ENCODE measurements at places on chromosomes 12 and 14. TPM values are rescaled to one million over a fixed set of nuclear protein-coding genes. Genes with fewer than 3 reads are reported as not detected.

- H3K27ac ChIP-seq = no peak overlapping the region
- DNase-seq = no peak
- peaks cover 12% of the 10 kb centered on the region for H3K36me3 ChIP-seq
- no peak overlapping the region for H3K4me3 ChIP-seq
Measured at GRCh38 chr14:89294060-89294459, 123.0 kb downstream of the FOXN3 start.

The CARMIL3 gene
- total RNA-seq = 1.1 TPM

The PKP2 gene
- not detected for total RNA-seq

- H3K27me3 ChIP-seq = no peaks in the 10 kb centered on the region
- no peaks in the 10 kb centered on the region for H3K4me1 ChIP-seq
- H3K4me3 ChIP-seq = no peak overlapping the region
- no peak overlapping the region for H3K27ac ChIP-seq
Measured at GRCh38 chr12:76375939-76376338, 27.7 kb upstream of the BBS10 start.

GRCh38 chr12:19048943-19049342, 80.6 kb upstream of the PLEKHA5 start:
- H3K4me1 ChIP-seq = no peaks in the 10 kb centered on the region
- no peaks in the 10 kb centered on the region for H3K36me3 ChIP-seq
- H3K4me3 ChIP-seq = no peak overlapping the region
- H3K27ac ChIP-seq = no peak overlapping the region
- H3K27me3 ChIP-seq = no peaks in the 10 kb centered on the region

DNA sequence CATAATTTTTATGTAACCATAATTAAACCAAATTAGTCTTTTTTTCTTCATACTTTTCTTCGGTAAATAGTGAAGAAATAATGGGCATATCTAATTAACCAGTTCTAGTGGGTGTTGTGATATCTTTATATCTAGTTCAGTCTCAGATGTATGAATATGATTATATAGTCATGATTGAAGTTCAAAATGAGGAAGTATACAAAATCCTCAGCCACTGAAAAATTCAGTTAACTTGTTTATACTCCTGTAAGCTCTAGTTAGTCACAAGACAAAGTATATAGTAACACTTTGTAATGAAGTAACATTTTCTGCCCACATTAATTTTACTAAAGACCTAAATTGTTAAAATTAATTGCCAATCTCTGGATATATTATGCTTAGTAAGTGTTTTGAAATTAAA, 46.5 kb downstream of the CAND1 start:
- H3K4me1 ChIP-seq = no peaks in the 10 kb centered on the region
- H3K4me3 ChIP-seq = no peak overlapping the region
- no peak for DNase-seq
- peaks cover 67% of the 10 kb centered on the region for H3K36me3 ChIP-seq
- H3K27me3 ChIP-seq = no peaks in the 10 kb centered on the region
- no peak overlapping the region for H3K27ac ChIP-seq

DNA sequence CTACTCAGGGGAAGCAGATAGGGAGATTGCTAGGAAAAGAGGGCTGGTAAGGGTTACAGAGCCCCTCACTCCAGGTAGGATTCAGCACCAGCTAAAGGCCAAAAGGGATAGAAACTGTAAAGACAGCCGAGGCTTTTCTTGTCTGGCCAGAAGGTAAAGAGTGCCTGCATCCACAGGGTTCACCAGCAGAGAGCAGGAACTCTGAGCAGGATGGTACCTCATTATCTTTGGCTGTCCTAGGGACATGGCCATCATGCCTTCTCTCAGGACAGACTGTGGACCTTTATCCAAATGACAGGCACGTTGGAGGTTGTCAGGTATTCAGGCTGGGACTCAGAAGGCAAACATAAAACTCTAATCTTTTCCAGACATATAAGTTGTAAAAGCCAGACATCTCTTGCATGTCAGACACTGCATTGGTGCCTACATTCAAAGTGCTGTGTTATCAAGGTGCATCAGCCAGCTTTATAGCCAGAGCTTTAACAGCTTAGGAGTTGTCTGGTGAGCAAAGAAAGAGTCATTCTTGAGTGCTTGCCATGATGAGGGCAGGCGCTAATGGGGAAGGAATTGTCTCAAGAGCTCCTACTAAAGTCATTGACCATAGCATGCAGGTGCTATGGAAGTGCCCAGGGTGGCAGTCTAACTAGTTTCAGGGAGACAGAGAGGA, 89.5 kb downstream of the PELI2 start:
- no peak for DNase-seq
- no peaks in the 10 kb centered on the region for H3K4me1 ChIP-seq
- no peaks in the 10 kb centered on the region for H3K27me3 ChIP-seq
- no peaks in the 10 kb centered on the region for H3K36me3 ChIP-seq

The CD4 gene
- total RNA-seq = 219 TPM

The OTOGL gene
- total RNA-seq = not detected

GRCh38 chr12:75784591-75784990, 247.0 kb downstream of the PHLDA1 start:
- no peak overlapping the region for H3K4me3 ChIP-seq
- DNase-seq = no peak
- no peaks in the 10 kb centered on the region for H3K4me1 ChIP-seq
- H3K36me3 ChIP-seq = no peaks in the 10 kb centered on the region

GRCh38 chr12:95896846-95897245, 38.1 kb downstream of the SNRPF start:
- peaks cover 6% of the 10 kb centered on the region for H3K27me3 ChIP-seq
- H3K36me3 ChIP-seq = no peaks in the 10 kb centered on the region
- H3K4me1 ChIP-seq = no peaks in the 10 kb centered on the region
- DNase-seq = no peak

- H3K27me3 ChIP-seq = peaks cover 44% of the 10 kb centered on the region
- no peak overlapping the region for H3K27ac ChIP-seq
- peaks cover 3% of the 10 kb centered on the region for H3K4me1 ChIP-seq
- no peak for DNase-seq
Measured at GRCh38 chr12:3196488-3196887, 119.3 kb downstream of the TSPAN9 start.

- peaks cover 34% of the 10 kb centered on the region for H3K27me3 ChIP-seq
- no peak overlapping the region for H3K4me3 ChIP-seq
- DNase-seq = no peak
Measured at GRCh38 chr12:124292385-124292784, 2.5 kb upstream of the RFLNA start.

DNA sequence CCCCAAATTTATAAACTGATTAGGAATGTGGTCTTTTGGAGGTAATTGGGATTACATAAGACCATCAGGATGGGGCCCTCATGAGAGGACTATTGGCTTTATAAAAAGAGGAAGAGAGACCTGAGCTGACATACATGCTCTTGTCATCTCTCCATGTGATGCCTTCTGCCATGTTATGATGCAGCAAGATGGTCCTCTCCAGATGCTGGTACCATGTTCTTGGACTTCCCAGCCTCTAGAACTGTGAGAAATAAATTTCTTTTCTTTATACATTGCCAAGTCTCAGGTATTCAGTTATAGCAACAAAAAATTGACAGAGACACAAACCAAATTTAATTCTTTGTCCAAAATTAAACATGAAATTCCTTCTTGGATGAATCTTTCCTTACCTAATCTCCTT, 92.9 kb downstream of the EFCAB11 start:
- DNase-seq = no peak
- H3K27ac ChIP-seq = no peak overlapping the region
- peaks cover 7% of the 10 kb centered on the region for H3K27me3 ChIP-seq
- no peaks in the 10 kb centered on the region for H3K36me3 ChIP-seq

The DNAI7 gene
- total RNA-seq = not detected

DNA sequence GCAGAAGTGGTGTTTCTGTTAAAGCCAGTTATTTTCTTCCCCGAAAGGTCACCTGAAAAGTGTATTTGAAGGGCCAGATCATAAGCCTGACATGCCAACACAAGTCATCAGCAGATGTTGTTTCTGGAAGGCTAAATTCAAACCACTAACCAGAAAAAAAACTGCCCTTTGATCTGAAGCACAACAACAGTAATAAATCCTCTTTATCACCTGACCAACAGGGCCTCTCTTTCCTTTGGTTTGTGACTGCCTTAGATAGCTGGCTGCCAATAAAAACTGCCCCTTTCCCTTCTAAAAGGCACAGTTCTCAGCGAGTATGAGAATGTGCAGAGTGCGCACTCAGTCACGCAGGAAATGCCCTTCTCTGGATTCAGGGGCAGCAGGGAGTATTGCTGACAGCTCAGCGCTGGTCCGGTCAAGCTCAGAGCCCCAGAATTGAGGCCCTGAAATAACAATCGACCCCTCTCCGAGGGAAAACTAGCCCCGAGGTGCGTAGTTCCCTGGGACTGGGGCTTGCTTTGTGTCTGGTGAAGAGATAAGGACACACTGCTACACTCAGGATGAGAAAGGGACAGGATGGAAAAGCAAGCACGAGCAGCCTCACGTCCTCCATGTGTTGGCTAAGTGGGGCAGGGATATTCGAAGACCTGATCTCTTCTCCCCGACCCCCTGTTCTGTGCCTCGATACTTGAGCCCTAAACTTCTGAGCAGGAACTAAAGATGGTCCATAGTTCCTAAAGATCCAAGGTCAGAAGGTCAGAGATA, 184.2 kb upstream of the GZMB start:
- no peaks in the 10 kb centered on the region for H3K36me3 ChIP-seq
- no peaks in the 10 kb centered on the region for H3K4me1 ChIP-seq
- H3K27ac ChIP-seq = no peak overlapping the region
- DNase-seq = no peak
- peaks cover 3% of the 10 kb centered on the region for H3K27me3 ChIP-seq
- H3K4me3 ChIP-seq = no peak overlapping the region

GRCh38 chr12:49792181-49792970, 35.8 kb downstream of the NCKAP5L start:
- DNase-seq = no peak
- no peak overlapping the region for H3K4me3 ChIP-seq
- H3K4me1 ChIP-seq = no peaks in the 10 kb centered on the region
- no peaks in the 10 kb centered on the region for H3K36me3 ChIP-seq
- no peaks in the 10 kb centered on the region for H3K27me3 ChIP-seq

The SAMD4A gene
- 0.54 TPM for total RNA-seq

GRCh38 chr12:6360080-6360571, 15.2 kb downstream of the SCNN1A start:
- peaks cover 9% of the 10 kb centered on the region for H3K27me3 ChIP-seq
- no peaks in the 10 kb centered on the region for H3K36me3 ChIP-seq
- no peak for DNase-seq
- H3K27ac ChIP-seq = no peak overlapping the region
- H3K4me3 ChIP-seq = no peak overlapping the region
- peaks cover 35% of the 10 kb centered on the region for H3K4me1 ChIP-seq

DNA sequence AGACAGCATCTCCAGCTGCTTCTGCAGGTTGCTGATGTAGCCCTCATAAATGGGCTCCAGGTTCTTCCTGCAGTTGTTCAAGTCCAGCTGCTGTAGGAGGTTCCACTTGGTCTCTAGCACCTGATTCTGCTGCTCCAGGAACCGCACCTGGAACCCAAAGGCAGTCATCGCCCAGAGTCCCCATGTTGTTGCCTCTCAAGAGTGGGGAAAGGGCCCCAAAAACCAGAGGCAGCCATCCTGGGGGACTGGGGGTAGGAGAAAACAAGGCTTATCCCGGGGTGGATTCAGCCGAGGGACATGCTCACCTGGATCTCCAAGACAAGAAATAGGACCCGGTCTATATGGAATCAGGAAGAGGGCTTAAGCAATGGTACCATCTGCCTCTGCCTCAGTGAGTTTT, 2.3 kb downstream of the KRT72 start:
- H3K36me3 ChIP-seq = no peaks in the 10 kb centered on the region
- DNase-seq = no peak
- H3K27ac ChIP-seq = no peak overlapping the region
- H3K27me3 ChIP-seq = peaks cover 18% of the 10 kb centered on the region
- H3K4me1 ChIP-seq = peaks cover 18% of the 10 kb centered on the region

GRCh38 chr12:111626230-111626629, 27.1 kb upstream of the ATXN2 start:
- no peak overlapping the region for H3K27ac ChIP-seq
- no peaks in the 10 kb centered on the region for H3K36me3 ChIP-seq
- H3K27me3 ChIP-seq = no peaks in the 10 kb centered on the region
- no peak for DNase-seq

The OR6C2 gene
- total RNA-seq = not detected

The RAD9B gene
- 0.87 TPM for total RNA-seq

The SYNDIG1L gene
- total RNA-seq = not detected

The ESR2 gene
- not detected for total RNA-seq

- no peaks in the 10 kb centered on the region for H3K4me1 ChIP-seq
- no peaks in the 10 kb centered on the region for H3K27me3 ChIP-seq
- no peak for DNase-seq
- no peak overlapping the region for H3K27ac ChIP-seq
- H3K4me3 ChIP-seq = no peak overlapping the region
- no peaks in the 10 kb centered on the region for H3K36me3 ChIP-seq
Measured at GRCh38 chr14:103738701-103739451, 23.3 kb downstream of the ZFYVE21 start.

GRCh38 chr14:95197551-95197950, 40.2 kb upstream of the DICER1 start:
- no peaks in the 10 kb centered on the region for H3K27me3 ChIP-seq
- H3K4me1 ChIP-seq = no peaks in the 10 kb centered on the region
- DNase-seq = no peak
- H3K4me3 ChIP-seq = no peak overlapping the region

The SOAT2 gene
- total RNA-seq = 1.0 TPM

DNA sequence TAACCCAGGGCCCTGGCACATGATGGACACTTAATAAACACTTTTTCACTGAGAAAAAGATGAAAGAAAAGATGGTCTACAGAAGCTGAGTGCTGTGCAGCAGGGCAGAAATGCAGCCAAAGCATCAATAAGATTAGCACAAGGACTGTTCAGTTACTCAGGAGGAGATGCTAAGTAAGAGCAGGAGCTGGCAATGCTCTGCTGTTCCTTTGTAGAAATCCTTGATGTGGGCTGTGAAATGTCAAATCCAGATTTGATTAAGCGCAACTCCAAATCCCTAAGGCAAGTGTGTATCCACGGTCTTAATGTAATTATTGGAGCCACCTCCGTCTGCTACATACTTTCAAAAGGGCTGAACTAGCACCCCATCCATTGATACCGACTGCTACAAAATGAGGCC, 151.8 kb upstream of the BTG1 start:
- peaks cover 3% of the 10 kb centered on the region for H3K4me1 ChIP-seq
- H3K36me3 ChIP-seq = peaks cover 23% of the 10 kb centered on the region
- H3K27me3 ChIP-seq = no peaks in the 10 kb centered on the region
- H3K27ac ChIP-seq = peak overlapping the region; percentile 83
- no peak for DNase-seq
